H54 (cell line): ENCODE measurements at places on chromosomes 2 and 18.

DNA sequence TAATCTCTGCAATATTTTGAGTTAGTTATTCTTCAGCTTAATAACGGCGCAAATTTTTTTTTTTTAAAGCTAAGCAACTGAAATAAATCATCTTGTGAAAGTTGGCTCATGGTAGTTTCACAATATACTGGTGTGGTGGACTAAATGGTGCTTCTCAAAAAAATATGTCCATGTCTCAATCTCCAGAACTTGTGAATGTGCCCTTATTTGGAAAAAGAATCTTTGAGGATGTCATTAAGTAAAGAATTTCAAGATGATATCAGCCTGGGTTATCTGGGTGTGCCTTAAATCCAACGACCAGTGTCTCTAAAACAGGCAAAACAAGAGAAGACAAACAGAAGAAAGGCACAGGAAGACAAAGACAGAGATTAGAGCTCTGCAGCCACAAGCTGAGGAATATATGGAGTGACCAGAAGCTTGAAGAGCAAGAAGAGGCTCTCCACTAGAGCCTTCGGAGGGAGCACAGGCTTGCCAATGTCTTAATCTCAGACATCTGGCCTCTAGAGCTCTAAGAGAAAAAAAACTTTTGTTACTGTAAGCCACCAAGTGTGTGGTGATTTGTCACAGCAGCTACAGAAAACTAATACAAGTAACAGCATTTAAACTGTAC is 71.4 kb downstream of the HNMT start:
- DNase-seq, result no peak

- no peak for DNase-seq
Measured at GRCh38 chr2:160963957-160964356, 196.3 kb upstream of the TANK start.

DNA sequence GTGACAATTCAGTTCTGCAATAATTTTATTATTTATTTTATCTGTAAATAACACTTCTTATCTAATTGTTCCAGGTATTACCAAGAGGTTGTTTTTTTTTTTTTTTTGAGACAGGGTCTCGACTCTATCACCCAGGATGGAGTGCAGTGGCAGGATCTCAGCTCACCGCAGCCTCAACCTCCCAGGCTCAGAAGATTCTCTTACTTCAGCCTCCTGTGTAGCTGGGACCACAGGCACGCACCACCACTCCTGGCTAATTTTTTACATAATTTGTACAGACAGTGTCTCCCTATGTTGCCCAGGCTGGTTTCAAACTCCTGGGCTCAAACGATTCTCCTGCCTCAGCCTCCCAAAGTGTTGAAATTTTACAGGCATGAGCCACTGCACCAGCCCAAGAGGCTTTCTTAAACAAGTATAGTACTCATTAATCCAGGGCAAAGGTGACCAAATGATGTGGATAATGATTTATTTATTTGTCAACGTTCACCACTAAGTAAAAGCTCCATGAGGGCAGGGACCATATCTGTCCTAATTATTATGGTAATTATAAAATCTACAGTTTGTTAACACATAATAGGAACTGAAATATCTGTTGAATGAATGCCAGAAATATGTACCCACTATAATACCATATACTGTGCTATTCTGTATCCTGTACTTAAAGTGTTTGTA is 12.0 kb downstream of the STK17B start:
- no peak for DNase-seq

DNA sequence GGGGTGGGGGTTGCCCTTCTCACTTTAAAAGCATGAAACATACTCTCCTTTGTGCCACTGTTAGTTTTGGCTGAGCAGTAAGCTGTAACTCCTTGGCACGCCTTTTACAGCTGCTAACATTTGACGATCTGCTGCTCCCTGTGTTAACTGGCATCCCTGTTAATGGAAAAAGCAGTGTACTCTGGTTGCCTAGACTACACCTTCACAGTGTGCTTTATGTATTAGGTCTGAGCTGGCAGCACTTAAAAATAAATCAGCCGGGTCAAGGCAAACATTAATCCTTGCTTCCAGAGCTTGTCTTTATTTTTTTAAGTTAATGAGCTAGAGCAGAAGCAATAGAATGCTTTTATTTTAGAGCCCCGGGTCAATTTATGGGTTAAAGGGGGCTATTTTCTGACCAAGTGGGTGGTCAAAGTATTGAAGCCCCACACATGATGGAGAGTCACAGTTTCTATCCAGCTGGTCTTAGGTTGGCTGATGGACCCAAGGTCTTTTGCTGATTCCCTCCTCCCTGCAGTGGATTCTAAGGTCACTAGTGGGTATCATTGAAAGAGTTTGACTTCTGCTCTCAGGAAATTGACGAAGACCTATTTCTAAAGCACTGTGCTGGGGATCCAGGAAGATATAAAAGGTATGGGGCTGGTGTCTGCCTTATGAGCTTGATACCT is 54.5 kb downstream of the CFAP221 start:
- no peak for DNase-seq

GRCh38 chr2:46377101-46377581 is 79.9 kb downstream of the EPAS1 start:
- no peak for DNase-seq

DNA sequence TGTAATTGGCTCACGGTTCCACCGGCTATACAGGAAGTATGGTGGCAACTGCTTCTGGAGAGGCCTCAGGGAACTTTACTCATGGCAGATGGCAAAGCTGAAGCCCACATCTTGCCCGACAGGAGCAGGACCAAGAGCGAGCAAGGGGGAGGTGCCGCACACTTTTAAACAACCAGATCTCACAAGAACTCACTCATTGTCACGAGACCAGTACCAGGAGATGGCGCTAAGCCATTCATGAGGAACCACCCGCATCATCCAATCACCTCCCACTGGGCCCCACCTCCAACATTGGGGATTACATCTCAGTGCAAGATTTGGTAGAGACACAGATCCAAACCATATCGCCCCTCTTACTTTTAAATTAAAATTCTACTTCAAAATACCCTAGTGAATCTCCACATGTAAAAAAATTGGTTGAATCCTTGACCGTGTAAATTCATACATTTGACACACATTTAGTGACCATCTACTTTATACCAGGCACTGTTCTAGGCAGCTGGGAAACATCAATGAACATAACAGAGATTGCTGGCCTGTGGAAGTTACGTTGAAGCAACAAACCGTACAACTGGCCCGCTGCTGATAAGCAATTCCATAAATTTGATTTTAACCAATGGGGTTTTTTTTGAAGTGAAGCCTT is 87.6 kb downstream of the ALPK2 start:
- DNase-seq, result no peak

GRCh38 chr2:41913921-41914609 is 133.8 kb upstream of the PKDCC start:
- no peak for DNase-seq

GRCh38 chr2:24926602-24927252 is 6.7 kb upstream of the ADCY3 start:
- DNase-seq, result no peak

GRCh38 chr2:25362434-25363145 is 20.9 kb upstream of the DNMT3A start:
- DNase-seq, result no peak
